ENCODE measurements at places on chromosomes 3 and 15.

DNA sequence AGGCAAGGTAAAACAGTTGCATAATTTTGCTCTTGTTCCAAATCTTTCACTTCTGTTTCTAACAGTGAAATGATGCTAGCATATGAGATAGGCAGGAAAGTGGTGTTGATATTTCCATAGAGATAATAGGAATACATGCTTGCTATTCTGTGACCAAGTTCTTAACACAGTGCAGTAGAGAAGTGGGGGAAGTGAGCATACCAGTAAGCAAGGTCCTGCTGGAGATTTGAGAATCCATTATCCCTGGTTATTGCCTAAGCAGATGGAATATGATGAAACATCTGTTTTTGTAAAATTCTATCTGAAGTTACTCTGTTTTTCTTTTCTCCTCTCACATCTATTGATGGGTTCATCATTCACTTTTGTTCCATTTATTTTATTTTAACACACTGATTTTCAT, 28.7 kb downstream of the USP8 start:
- DNase-seq: no peak

DNA sequence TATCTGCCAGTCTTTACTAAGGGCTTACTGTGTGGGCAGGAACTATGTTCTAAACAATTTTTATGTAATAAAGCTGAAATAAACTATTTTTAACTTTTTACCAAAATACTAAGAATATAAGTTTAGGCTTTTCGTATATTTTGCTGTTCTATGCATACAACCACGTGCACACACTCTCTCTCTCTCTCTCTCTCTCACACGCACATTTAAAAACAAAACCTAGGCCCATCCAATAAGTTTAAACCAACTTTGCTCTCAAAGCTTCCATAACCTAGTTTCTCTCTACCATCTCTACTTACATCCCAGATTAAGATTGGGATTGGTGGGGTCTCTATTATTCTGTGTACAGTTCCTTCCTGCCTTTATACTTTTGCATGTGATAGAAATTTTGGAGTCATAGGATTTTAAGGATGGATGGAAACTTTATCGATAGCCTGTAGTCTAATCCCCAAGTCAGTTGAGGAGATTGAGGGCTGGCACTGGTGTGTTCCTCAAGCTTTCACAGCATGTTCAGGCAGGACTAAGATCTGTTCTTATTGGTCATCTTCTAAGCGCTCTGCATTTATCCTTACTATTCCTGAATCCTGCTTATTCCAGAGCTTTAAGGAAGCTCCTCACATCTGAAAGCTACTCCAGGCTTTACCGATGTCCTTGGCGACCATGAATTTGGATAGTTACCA, 1.8 kb downstream of the GPR171 start:
- DNase-seq: no peak

GRCh38 chr3:178246004-178246403, 290.2 kb upstream of the KCNMB2 start:
- no peak for DNase-seq

- no peak for DNase-seq
Observed at GRCh38 chr3:47782446-47783308, 984 bp upstream of the SMARCC1 start.

DNA sequence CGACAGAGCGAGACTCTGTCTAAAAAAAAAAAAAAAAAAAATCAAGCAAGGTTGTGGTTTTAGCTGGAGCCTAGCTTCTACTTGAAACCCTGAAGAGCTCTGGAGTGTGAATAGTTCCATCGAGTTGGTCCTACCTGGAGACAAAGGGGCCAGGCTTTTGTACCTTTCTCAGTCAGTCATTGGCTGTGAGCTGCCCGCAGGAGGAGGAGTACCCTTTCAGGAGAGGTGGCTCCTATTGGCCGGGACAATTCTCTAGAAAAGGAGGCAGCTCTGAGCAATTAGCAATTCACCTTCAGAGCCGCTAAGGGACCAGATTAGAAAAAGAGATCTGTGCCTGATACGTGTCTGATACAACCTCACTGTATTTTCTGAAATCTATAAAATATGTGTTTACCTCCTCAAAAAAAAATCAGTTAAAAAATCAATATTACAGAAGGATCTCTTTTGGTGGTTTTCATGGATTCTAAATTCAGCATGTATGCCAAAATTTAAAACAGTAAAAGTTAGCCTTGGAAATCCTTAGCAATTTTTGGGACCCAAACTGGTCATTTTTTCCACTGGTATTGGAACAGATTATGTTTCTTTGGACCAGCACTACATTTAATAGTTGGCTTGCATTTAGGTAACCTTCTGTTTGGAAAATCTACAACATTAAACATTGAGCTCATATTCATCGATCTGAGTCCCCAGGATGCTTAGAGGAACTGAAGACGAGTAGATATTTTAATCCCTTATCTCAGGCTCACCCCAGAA, 29.7 kb upstream of the PDCD6IP start:
- DNase-seq: no peak

GRCh38 chr15:85974348-85974705, 105.3 kb upstream of the AGBL1 start:
- DNase-seq: no peak

DNA sequence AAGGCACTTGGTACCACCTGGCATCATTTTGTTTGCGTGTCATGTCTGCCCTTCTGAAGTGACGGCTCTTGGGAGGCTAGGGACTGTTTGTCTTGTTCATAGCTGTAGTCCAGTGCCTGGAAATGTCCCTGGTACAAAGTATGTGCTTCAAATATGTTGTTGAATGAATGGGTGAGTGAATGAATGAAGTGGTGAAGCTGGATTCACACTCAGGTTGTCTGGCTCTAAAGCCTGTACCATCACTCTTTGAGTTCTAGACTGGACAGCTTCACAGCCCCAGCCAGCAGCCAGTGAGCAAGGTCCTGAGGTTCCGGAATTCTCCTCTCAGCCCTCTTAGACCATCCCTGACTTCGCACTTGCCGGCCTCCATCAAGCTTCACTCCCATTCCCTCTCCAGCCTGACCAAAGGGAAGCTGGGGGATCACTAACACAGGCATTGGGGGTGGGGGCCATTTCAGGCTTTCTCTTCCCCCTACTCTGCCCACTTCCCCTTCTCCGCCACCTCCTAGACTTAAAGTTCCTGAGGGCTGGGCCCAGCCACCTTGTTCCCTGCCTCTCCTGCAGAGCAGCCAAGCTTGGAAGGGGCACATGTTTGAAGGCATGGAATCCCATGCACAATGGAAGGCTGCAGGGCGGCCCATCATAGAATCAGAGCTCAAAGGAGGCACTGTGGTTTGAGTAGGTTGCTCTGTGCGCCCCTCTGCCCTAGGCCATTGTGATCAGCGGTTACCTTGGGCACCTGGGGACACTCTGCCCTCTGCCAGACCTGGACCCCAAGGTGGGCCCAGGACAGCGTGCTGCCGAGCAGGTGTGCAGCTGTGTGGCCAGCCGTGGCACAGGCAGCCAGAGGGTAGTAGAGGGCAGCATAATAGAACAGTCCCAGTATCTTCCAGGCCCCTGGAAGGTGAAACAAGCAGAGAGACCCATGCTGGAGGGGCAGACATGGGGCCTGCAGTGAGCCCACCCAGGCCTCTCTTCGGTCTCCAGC, 7.7 kb downstream of the STRA6 start:
- DNase-seq: no peak

DNA sequence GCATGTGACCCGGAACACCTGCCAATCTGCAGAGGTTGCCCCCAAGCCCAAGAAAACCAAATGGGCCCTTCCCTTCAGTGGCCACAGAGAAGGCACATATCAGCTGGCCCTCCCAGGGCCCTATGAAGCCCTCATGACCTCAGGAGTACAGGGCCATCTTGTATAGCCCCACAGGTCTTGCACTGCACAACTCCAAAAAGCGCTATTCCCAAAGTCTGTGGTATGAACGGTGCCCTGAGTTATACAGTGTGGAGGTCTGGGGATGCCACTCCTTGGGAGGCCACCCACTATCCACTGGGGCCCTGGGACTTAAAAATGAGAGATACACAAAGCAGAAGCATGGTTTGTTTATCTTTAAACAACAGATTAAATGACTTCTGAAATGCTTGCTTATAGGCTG, 61.5 kb downstream of the CAPN7 start:
- no peak for DNase-seq

DNA sequence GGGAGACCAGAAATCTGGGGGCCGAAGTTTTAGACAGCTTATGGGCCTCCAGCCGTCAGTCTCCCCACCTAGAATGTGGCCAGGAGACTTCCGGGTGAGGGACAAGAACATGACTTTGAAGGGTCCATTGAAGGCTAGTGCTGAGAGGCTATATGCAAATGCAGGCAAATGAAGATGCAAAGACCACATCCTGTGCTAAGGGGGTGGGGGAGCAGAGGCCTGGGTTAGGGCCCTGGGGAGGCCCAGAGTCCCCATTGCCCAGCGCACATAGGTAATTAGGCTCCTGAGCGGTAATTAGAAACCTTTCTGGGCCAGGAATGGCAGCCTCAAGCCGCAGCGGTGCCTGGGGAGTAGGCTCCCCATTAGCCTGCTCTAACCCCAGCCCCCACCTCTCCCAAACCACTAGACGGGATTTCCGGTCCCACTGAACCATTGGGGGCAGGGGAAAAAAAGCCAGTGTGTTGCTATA, 6.8 kb downstream of the CSK start:
- DNase-seq: no peak

- no peak for DNase-seq
Observed at GRCh38 chr3:37806505-37807200, 55.0 kb upstream of the CTDSPL start.

GRCh38 chr3:4741404-4742307, 237.6 kb upstream of the BHLHE40 start:
- DNase-seq: no peak

GRCh38 chr3:197701841-197702240, 34.9 kb downstream of the RUBCN start:
- DNase-seq: no peak
